Transverse colon (tissue), 4 donors: ENCODE measurements at places on chromosomes 2 and 18. TPM values are rescaled to one million over a fixed set of nuclear protein-coding genes. Genes with fewer than 3 reads are reported as not detected.

The CNDP2 gene
- 284 TPM for total RNA-seq

- no peak for DNase-seq
These were observed 85.5 kb downstream of the DSC3 start for GRCh38 chr18:30957066-30957465.

The MAP3K19 gene
- total RNA-seq, result not detected

DNA sequence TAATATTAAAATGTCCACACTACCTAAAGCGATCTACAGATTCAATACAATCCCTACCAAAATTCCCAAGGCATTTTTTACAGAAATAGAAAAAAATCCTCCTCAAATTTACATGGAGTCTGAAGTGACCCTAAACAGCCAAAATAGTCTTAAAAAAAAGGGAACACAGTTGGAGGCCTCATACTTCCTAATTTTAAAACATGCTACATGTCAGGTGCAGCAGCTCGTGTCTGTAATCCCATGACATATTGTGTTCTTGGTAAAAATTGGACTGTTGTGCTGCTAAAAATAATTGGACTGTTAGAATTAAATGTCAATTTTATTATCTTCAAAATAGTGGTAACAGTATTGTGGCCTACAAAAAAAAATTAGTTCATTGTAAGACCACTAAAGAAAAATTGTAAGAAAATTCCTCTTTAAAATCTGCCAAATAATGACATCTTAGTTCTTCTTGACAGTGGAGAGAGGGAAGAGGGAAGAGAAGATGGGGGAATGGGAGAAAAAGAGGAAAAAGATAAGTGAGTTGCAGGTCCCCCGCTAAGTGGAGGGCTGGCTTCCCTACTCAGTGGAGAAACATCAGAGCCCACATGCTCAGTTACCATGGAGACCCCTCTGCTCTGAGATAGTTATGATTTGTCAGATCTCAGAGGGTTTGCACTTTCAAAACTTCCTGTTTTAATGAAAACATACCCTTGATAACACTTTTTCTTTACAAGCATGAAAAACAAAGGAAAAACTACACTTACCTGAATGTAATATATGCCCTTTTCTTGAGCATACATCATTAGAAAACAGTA lies 46.5 kb downstream of the UNC50 start:
- no peak for DNase-seq

GRCh38 chr2:118055512-118056164 lies 32.6 kb upstream of the INSIG2 start:
- DNase-seq, result no peak

DNA sequence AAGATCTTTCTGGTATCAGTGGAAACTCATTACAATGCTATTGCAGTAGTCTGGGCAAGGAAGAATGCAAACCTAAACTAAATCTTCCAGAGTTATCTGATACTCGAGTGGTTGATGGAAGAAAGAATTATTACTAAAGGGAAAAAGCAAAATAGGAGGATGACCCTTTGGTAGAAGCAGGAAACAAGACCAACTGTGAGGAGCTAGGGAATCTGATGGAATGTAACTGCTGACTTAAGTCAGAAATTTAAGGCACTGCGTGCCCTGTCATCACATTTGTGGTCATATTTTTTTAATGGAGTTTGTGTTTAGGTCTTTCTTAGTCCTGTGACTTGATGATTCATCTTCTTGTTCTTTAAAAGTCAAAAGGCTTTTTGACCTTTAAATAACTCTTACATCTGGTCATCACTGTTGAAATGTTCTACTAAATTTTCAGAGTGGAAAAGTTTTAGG lies 36.5 kb upstream of the ARMC9 start:
- DNase-seq, result no peak

DNA sequence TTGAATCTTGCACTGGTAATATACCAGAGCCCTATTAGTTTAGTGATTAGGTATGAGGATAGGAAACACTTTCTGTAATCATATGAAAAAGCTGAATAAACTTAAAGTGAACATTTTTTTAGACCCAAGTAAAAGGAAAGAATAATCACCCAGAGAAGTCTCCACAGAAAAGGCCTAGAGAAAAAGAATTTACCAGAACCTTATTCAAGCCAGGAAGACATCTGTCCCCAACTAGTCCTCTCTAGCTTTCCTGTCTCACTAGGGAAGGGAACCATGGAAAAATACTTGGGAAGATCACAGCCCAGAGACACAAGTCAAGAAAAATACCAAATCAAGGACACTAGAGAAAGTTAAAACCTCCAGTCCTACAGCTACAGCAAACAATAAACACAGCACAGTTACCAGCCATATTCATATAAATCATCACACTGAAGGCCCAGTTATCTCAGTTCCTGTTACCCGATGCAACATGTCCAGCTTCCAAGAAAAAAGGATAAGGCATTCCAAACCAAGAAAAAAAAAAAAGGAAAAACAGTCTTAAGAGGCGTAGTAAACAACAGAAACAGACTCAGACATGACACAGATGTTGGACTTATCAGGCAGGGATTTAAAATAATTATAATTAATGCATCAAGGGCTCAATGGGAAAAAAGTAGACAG lies 461.5 kb downstream of the IRS1 start:
- DNase-seq, result no peak

DNA sequence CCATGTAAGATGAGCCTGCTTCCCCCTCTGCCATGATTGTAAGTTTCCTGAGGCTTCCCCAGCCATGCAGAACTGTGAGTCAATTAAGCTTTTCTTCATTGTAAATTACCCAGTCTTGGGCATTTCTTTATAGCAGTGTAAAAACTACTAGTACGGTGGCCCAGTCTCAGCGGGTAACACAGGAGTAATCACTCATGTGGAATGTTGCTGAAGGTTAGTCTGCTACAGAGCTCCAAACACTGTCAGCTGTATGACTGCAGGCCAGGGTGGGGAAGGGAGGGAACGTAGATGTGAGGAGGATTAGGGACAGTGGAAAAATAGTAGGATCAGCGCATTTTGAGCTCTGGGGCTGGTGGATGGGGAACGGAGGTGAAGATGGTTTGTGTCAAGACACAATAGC lies 711.2 kb upstream of the SOX11 start:
- DNase-seq, result no peak

The CYTIP gene
- 6.8 TPM for total RNA-seq

DNA sequence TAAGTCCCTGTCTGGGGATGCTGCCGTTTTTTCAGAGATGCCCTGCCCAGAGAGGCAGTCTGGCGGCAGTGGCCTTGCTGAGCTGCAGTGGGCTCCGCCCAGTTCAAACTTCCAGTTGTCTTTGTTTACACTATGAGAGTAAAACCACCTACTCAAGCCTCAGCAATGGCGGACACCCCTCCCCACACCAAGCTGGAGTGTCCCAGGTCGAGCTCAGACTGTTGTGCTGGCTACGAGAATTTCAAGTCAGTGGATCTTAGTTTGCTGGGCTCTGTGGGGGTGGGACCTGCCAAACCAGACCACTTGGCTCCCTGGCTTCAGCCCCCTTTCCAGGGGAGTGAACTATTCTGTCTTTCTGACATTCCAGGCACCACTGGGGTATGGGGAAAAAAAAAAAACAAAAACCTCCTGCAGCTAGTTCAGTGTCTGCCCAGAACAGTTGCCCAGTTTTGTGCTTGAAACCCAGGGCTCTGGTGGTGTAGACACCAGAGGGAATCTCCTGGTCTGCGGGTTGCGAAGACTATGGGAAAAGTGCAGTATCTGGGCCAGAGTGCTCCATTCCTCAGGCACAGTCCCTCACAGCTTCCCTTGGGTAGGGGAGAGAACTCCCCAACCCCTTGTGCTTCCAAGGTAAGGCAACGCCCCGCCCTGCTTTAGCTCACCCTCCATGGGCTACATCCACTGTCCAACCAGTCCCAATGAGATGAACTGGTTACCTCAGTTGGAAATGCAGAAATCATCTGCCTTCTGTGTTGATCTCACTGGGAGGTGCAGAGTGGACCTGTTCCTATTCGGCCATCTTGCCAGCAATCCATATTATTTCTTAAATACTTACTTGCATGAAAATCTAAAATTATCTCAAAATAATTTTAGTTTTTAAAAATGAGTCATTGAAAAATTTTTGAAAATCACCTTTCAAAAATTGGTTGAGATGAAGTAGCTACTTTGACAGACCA lies 338.0 kb downstream of the OSR1 start:
- DNase-seq, result no peak
